Left cardiac atrium (tissue), 4 donors: ENCODE measurements at places on chromosomes 7 and 10.

- no peak for DNase-seq
Observed at GRCh38 chr7:139431010-139431409, 52.5 kb downstream of the KLRG2 start.

DNA sequence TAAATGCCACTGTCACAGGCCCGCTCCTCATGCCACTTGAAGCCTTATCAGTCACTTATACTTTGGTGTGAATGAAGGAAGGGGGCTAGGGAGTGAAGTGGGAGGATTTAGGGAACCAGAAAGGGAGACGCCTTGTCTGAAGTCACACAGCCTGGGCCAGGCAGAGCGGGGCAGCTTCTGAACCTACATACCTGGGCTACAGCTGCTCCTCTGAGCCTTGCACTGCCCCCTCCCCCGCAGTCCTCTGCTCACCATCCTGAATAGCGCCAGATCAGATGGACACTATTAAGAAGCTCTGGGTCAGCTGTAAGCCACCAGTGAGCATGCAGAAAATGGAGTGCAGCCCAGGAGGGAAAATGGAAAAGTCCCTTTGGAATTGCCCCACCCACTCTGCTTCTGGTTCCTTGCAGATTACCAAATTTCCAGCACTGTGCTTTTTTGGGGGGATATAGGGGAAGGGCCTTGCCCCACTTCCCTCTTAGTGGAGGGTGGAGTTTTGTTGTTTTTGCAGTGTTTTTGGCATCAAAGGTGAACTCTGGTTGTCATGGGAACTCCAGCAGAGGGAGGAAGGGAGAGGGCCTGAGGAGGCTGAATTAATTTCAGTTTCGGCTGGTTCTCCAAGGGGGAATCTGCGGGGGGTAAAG, 35.0 kb upstream of the ADCYAP1R1 start:
- no peak for DNase-seq

- DNase-seq, result no peak
Observed at GRCh38 chr7:12423997-12424745, 20.5 kb upstream of the VWDE start.

GRCh38 chr10:132939957-132940790, 2.2 kb downstream of the CFAP46 start:
- DNase-seq, result peak; percentile 60

GRCh38 chr10:43262902-43263466, 3.9 kb downstream of the RASGEF1A start:
- no peak for DNase-seq

DNA sequence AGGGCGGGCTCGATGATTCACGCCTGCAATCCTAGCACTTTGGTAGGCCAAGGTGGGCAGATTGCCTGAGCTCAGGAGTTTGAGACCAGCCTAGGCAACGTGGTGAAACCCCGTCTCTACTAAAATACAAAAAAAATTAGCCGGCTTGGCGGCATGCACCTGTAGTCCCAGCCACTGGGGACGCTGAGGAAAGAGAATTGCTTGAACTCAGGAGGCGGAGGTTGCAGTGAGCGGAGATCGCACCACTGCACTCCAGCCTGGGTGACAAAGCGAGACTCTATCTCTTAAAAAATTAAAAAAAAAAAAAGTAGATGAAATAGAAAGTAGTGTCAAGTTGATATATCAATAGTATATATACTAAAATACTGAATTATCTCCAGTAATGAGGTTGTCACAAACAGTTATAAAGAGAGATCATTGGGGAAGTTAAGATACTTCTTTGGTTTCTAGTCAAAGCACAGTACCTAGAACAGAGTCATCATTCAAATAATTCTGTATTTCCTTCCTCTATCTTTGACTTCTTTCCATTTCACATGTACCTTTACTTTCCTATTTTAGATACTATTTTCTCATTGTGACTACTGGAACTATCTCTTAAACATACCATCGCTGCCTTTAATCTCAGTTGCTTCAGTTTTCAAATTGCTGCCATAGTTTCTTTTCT, 491.7 kb downstream of the GRM8 start:
- DNase-seq, result no peak

DNA sequence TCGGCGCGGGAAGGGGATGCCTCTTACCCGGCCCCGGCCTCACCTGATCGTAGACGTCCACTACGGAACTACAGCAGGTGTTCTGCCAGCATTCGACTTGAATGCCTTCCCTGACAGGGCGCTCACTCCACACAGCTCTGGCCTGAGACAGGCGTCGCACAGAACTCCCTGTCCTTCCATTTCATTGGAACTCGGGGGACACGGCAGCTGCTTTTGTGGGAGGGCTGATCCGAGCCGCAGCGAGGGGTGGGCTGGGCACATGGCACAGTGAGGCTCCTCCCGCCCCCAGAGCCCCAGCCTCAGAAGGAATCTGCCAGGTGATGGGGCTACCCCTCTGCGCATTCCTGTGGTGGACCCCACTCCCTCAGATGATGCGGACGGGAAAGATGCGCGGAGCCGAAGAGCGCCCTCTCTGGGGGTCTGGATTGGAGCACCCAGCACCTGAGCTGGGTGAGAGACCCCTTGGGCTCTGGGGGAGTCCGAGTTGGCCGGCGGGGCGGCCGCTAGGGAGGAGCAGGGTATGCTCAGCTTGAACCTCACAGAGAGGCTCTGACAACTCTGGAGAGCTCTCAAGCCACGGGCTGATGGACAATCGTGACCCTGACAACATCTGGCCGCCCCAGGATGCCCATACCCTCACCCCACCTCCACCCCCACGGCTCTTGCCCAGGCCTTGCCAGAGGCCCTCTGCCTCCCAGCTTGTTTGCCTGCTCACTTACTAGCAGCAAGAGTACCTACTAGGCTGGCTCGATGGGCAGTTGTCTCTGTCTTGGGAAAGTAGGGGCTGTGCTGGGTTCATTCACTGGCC, 36.6 kb downstream of the RASGEF1A start:
- peak; percentile 15 for DNase-seq
